Fibroblast of upper back skin (primary cell): ENCODE measurements at places on chromosomes 3 and 15.
A peak's percentile ranks its signal among the peaks of the same experiment; 100 is the strongest.

DNA sequence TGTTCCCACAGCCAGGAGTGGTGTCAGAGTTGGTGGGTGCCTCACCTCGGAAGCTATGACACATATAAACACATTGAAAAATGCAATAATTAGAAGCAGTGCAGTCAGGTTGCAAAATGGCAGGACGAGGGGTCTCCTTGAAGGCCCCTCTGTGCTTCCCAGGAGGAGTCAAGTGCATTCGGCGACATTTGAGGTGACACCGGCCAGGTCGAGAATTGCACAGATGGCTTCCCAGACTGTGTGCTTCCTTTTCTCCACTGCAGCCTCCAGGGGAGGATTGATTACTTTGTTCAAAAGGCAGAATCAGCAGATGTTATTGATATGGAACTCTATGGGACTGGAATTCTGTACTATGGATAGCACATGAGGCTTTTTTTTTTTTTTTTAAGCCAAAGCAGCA lies 163.2 kb downstream of the MINAR1 start:
- no peak for DNase-seq

- no peak for DNase-seq
Observed at GRCh38 chr3:25897019-25897418, 107.1 kb downstream of the OXSM start.

DNA sequence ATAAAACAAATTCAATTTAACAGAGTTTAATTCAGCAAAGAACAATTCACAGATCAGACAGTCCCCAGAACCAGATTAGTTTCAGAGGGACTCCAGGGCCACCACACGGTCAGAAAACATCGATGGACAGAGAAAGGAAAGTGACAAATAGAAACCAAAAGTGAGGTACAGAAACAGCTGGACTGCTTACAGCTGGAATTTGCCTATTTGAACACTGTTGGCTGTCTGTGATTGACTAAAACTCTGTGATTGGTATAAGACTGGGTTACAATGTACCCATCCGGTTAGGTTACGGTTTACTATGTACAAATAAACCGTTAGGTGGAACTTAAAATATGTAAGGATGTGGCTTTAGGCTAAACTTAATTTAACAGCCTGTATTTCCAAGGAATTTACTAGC lies 30.3 kb downstream of the MOBP start:
- DNase-seq: no peak

DNA sequence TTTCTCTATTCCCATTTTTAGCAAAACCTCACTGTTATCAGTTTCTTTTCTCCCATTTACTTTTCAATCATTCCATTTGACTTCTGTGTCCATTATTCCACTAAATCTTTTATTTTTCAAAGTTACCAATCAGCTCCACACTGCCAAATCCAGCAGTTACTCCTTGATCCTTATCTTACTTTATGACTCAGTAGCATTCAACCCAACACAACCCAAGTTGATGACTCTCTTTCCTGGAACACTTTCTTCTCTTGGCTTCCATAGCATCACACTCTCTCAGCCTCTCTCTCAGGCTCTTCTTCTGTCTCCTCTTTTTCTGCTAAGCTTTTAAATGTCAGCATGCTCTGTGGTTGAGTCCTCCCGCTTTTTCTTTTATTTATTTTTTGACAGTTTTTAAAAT lies 36.3 kb downstream of the RASGRP1 start:
- DNase-seq: peak; percentile 64

GRCh38 chr15:52483707-52484106 lies 45.0 kb downstream of the MYO5A start:
- peak; percentile 51 for DNase-seq

GRCh38 chr3:150410311-150411105 lies 2.4 kb downstream of the TSC22D2 start:
- DNase-seq: no peak
